ENCODE measurements at places on chromosomes 1 and 21.

DNA sequence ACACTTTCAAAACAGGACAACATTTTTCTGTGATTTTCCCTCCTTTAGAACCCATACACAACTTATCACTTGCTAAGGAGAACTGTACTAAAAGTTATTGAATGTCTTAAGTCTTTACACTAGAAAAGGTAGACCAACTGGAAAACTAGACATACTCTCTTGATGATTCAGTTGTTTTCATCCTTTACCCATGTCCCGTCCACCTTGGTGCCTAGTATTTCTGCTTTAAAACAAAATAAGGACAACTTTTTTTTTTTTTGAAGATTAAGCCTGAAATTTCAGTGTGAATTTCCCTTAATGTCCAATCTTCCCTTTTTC, 4.5 kb downstream of the CDKN2C start:
- no peak for DNase-seq

DNA sequence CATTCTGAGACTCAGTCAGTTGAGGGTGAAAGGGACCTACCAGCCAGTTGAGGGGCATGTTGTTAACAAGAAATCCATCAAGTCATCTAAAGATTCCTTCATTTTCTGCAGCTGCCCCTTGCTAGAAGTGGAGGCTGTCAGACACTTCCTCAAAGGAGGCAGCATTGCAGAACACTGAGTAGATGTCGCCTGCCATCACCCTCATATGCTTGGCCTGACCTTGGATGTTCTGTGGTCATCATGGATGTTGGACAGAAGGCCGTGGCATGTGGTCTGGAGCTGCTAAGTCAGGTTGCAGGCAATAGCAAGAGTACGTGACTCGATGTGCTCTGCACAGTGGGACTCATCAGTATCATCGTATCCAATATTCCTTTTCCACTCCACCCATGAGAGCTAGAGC, 70.6 kb downstream of the GATAD2B start:
- no peak for DNase-seq

GRCh38 chr1:89261926-89262515, 10.6 kb downstream of the GBP5 start:
- no peak for DNase-seq

DNA sequence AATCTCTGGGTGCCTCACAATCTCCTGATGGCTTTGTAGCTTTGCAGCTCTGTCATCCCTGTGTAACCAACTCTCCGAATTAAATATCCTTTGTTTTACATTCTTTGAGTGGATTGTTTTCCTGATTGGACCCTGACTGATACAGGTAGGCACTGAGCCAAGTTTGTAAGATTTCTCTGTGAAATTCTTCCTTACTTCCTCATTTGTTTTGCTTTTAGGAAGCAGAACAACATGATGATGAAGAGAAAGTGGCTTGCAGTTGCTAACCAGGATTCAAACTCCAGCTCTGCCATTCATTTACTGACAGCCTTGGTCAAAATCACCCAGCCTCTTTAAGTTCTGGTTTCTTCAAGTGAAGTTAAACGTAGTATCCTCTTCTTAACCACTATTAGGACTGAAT, 452.3 kb downstream of the OMA1 start:
- no peak for DNase-seq

- DNase-seq: peak; percentile 46
Observed at GRCh38 chr1:85374160-85374559, 90.8 kb downstream of the DDAH1 start.

All from BJ (cell line).